ENCODE measurements at places on chromosomes 5 and 9.
A peak's percentile ranks its signal among the peaks of the same experiment; 100 is the strongest.

- DNase-seq: no peak
Observed at GRCh38 chr9:93536167-93536566, 40.2 kb upstream of the PHF2 start.

DNA sequence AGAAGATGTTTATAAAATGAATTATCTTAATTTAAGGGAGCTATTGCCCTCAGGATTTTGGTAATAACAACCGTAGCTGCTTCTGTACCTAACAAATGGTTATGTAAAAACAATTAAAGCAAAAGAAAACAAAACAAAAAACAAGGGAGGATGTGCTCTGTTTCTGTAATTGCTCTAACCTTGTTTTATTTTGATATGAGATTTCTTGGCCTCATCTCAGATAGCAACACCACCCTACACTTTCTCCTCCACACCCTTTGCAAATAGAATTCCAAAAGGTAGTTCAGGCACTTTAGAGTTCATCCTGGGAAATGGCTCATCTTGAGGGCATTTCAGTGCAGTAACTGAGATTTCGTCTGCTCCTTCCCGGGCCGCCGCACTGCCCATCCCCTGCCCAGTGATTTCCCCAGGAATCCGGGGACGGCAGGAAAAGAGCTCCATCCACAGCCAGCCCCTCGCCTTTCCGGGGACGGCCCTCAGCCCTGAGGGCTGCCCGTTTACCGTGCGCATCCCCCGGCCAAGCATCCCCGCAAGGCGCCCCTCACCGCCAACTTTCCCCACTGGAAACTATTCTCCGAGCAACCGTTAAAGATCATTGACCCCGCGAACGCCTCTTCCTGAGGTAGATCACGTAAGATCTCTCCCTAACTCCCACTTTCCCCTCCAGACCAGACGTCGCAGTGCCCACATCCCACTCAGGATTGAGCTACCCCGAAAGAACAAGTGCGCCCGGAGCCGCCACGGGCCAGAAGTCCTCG lies 1.2 kb downstream of the FNBP1 start:
- DNase-seq: no peak

GRCh38 chr9:137008312-137008711 lies 11.9 kb upstream of the CLIC3 start:
- no peak for DNase-seq

- DNase-seq: no peak
Observed at GRCh38 chr5:130502702-130503101, 598.4 kb downstream of the CHSY3 start.

GRCh38 chr9:121185774-121186403 lies 15.8 kb downstream of the RAB14 start:
- no peak for DNase-seq

DNA sequence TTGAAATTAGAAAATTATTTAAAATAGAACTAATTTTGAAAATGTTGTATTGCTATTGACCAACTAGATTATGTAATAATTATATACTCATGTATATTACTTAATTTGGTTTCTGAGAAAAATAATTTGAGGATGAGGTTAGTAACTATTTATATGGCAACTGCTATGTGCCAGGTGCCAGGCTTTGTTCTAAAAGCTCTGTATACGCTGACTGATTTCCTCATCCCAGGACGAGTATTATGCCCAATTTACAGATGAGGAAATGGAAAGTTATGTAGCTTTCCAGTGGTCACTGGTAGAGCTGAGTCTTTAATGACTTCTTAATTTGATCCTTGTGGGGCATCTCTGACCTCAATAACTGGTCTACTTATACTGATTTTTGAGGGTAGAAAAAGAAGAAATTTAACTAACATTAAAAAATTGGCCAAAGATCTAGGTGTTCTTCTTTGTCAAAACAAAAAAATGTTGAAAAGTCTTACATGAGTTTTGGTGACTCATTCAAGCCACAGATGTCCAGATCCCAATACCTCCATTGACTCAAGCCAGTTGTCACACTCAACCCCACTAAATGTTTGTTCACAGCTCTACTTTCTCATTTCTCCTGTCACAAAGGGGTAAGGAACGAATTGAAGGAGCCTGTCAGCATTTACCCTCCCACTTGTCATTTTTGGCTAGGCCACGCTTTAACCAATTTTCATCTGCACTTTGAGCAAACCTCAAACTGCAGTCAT lies 228.1 kb upstream of the MEF2C start:
- no peak for DNase-seq

GRCh38 chr9:127776195-127776923 lies 2.1 kb downstream of the SH2D3C start:
- peak; percentile 73 for DNase-seq

DNA sequence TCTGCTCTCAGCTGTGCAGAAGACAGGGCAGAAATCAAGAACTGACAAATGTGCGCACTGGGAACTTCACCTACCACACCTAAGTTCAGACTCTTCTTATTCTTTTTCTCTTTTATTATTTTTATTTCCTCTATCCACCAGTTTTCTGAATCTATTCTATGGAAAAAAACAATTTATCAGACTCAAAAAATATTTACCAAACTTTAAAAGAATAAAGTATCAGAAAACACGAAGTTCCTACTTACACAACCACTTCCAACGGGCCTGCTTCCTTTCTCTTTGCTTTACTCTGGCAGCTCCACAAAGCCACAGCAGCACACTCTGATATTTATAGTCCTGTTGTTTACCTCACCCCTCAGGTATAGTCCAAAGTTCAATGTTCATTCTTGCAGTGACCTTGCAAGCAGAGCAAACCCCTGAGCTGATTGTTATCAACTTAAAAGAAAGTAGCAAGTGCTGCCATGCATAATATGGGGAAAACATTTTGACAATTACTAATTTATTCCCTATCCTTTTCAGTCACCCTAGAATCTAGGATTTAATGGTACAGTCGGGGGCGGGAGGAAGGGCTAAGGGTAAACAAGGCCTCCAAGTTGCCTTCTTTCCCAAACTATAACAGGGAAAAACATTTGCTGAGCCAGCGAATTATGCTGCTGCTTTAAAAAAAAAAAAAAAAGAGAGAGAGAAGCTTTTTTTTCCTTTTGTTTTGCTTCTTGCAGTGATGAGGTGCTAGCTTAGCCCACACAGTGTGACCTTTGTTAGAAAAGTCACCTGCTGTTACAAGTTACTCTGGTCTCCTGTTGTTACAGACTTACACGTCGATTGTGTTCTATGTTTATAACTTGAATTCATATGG lies at the start of gene SELENOP:
SELENOP (minus strand) TSS at position 302 of the 856 bp plus-strand sequence. CDS start 3,539 bp downstream, outside the sequence.
- DNase-seq: no peak

All from CD4-positive, alpha-beta T cell (primary cell).